ENCODE measurements at places on chromosomes 2 and 18. TPM values are rescaled to one million over a fixed set of nuclear protein-coding genes. Genes with fewer than 3 reads are reported as not detected.

IGFBP2 gene
- 10.3 TPM for total RNA-seq

GCG gene
- total RNA-seq = not detected

ACVR1C gene
- total RNA-seq = 2.2 TPM

WDFY1 gene
- 79.2 TPM for total RNA-seq

TGIF1 gene
- total RNA-seq = 14.7 TPM

DOK1 gene
- total RNA-seq = 28.0 TPM

SLC5A7 gene
- total RNA-seq = not detected

CCDC148 gene
- 0.15 TPM for total RNA-seq

TYW5 gene
- 7.9 TPM for total RNA-seq

- no peak for DNase-seq
These were observed 23.1 kb upstream of the DSG3 start for GRCh38 chr18:31424383-31424988.

GRCh38 chr2:191863988-191864387, 17.1 kb upstream of the CAVIN2 start:
- no peak for DNase-seq

DNA sequence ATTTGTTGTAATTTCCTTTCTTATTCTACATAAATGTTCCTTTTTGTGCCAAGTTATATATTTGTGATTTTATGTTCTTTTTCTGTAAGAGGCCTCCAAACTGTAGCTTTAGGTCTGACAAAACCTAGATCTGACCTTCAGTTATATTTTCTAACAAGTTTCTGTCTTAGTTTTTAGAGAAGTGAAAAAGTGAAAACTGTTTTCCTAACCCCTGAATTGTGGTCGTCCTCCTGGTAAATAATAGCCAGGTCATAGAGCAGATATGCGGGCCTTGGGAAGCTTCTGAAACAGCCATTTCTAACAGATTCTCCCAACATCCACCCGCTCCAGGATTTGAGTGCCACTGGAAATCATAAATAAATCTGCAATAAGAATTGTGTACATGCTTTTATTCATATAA, 398.4 kb upstream of the CWC22 start:
- DNase-seq = no peak

DNA sequence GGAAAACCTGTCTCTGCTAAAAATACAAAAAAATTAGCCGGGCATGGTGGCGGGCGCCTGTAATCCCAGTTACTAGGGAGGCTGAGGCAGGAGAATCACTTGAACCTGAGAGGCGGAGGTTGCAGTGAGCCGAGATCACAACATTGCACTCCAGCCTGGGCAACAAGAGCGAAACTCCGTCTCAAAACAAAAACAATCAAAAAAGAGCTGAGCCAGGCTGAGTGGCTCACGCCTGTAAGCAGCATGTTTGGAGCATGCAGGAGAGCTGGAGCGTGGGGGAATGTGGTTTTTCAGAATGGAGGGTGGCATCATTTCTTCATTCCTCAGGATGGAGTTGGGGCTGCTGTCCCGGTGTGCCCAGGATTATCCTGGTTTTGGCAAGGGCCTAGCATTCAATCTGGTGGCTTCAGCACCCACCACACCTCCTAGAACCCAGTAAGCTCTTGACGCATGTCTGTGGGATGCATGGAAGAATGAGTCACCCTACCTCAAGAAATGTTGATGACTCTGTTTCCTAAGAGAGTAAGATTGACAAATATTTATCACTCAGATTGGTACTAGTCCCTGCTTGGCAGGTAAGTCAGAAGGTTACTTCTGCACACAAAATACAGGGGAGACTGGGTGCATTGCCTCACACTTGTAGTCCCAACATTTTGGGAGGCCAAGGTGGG, 90.2 kb upstream of the ODC1 start:
- no peak for DNase-seq

GRCh38 chr2:75466708-75467311, 93.9 kb downstream of the EVA1A start:
- DNase-seq = peak; percentile 16

GRCh38 chr2:223633656-223634055, 31.5 kb upstream of the SCG2 start:
- DNase-seq = no peak

GRCh38 chr18:79375441-79376154, 20.1 kb upstream of the NFATC1 start:
- DNase-seq = no peak

- no peak for DNase-seq
These were observed 31.7 kb upstream of the DYNC1I2 start for GRCh38 chr2:171655586-171655985.

DNA sequence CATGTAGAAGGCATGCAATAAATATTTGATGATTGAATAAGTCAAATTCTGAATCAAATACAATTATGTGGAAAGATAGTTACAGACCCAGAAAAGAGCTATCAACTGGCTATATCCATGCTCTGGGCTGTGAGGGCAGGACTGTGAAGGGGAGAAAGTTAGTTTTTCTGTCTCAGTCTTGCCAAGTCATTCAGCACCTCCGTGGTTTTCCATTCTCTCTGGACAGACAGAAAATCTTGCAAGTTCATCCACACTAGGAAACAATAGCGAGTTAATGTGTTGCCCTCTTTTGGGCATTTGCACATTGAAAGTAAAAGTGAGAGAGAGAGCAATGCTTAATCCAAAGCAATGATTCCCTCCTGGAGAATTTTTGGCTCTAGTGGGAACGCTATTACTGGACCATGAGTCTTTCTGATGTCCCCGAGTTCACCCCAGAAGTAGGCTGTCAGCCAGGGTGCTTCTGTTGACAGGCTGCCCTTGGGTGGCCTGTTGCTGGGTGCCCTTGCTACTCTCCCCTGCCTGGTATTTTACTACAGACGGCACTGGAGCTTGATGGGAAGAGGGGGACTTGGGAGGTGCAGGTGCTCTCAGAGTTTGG, 238.3 kb downstream of the LOXHD1 start:
- DNase-seq = no peak

- no peak for DNase-seq
These were observed 18.9 kb downstream of the TGIF1 start for GRCh38 chr18:3468833-3469232.

GRCh38 chr2:2912731-2913130, 464.9 kb downstream of the EIPR1 start:
- DNase-seq = no peak

GRCh38 chr2:12965540-12966269, 249.0 kb downstream of the TRIB2 start:
- no peak for DNase-seq

DNA sequence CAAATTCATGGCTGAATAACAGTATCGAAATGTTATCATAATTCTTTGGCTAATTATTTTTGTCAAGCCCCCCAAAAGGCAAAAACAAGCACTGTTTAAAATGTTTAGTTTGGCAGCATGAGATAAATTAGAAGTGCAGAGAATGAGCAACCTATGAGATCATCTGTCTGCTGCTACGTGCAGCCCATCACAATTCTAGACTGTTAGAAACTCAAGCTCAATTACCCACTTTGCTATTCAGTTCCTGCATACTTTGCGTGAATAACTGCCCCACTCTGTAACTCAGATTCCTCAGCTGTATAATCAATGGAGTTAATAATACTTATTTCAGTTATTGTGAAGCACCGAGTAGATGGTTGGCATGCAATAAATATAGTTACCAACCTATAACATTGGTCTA, 1181.9 kb downstream of the DPP10 start:
- no peak for DNase-seq

GRCh38 chr2:154455166-154455565, 243.3 kb upstream of the KCNJ3 start:
- DNase-seq = no peak

GRCh38 chr2:179579800-179580199, 281.6 kb downstream of the ZNF385B start:
- no peak for DNase-seq
